ENCODE measurements at places on chromosomes 5 and 9.

DNA sequence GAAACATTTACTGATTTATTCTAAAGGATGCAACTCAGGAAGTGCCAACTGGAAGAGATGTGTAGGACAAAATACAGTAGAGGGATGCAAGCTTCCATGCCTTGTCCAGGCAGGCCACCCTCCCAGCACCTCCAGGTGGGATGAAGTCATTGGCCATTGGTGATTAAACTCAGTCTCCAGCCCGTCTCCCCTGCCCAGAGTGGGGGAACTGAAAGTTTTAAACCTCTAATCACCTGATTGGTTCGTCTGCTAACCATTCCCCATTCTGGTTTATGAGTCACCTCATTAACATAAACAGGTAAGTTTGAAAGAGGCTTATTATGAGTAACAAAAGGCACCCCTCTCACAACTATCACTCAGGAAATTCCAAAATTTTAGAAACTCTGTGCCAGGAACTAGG is 8.1 kb downstream of the TNFAIP8 start:
- H3K4me1 ChIP-seq = peaks cover 41% of the 10 kb centered on the region
- peaks cover 3% of the 10 kb centered on the region for H3K36me3 ChIP-seq
- no peak for DNase-seq

DNA sequence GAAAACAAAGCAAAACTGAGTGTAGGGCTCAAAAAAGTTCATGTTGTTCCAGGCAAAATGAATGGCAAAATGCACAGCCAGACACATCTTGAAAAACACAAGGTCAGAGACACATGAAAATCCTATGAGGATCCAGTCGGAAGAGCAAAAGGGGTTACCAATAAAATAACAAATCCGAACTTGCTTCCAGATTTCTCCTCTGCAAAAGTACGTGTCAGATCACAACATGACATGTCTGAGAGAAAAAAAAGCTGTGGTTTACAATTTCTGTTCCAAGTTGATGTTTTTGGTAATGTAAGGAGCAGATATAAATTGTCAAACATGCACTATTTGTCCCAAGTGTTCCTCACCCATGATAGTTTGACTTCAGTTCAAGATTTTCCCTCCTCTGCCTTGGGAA is 15.9 kb upstream of the ADAMTS16 start:
- no peak overlapping the region for H3K27ac ChIP-seq
- H3K4me1 ChIP-seq = no peaks in the 10 kb centered on the region
- DNase-seq = no peak
- peaks cover 2% of the 10 kb centered on the region for H3K27me3 ChIP-seq

DNA sequence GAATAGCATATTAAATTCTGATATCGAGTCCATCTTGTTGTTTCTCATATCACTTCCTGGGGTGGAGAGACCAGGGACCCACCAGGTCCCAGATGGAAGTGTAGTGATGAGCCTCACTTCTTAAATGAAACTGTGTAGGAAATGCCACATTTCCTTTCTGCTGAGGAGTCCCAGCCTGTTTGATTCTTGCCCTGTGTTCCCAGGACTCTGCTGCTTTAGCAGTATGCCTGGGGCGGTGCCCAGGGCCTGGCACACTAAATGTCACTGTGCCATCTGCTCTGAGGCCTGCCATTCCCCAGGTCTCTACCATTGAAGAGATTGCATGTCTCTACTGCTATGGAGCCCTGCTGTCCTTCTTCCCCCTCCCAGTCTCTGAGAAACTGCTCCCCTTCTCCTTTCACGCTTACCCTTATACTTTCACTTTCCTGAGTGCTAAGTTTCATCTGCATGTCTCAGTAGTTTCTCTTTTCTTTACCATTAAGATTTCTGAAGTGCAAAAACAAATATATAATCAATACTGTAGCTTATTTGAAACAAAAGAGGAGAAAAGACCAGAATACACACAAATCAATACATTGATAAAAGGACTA is 260.4 kb downstream of the GABRB2 start:
- H3K4me1 ChIP-seq = no peaks in the 10 kb centered on the region
- no peaks in the 10 kb centered on the region for H3K36me3 ChIP-seq
- H3K27me3 ChIP-seq = peaks cover 4% of the 10 kb centered on the region
- no peak for DNase-seq

GRCh38 chr9:127635201-127635735 is 23.2 kb downstream of the STXBP1 start:
- peaks cover 26% of the 10 kb centered on the region for H3K4me1 ChIP-seq
- no peak for DNase-seq
- no peak overlapping the region for H3K4me3 ChIP-seq
- no peak overlapping the region for H3K27ac ChIP-seq
- H3K36me3 ChIP-seq = no peaks in the 10 kb centered on the region

DNA sequence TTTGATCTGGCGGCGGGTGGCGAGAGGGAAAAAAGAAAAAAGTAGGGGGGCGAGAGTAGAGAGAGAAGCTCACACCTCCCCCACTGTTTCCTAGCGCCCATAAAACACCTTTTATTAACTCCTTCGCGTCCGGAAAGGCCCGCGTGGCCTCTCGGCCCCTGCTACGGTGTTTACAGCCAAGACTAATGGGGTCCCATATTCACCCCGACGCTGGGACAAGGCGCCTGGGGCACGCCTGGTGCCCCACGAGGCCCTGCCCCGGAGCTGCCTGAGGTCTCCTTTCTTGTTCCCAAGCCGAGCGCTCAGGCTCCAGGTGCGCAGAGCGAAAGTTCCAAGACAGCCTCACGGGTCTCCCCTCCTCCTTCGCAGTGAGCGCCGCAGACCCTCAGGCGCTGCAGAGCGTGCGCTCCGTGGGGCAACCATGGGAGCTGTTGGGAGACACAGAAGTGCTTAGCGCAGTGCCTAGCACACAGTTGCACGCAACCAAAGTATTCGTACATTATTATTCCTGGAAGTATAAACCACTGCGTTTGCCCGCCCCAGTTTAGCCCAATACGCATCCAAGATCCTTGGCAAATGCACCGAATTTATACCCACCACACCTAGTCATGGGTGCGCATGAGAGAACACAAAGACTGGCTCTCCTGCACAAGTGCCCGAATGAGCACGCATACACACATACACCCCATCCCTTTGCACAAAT is 4.3 kb downstream of the HAND1 start:
- DNase-seq = no peak
- H3K36me3 ChIP-seq = no peaks in the 10 kb centered on the region
- H3K4me3 ChIP-seq = peak overlapping the region; percentile 44
- peaks cover 14% of the 10 kb centered on the region for H3K4me1 ChIP-seq

DNA sequence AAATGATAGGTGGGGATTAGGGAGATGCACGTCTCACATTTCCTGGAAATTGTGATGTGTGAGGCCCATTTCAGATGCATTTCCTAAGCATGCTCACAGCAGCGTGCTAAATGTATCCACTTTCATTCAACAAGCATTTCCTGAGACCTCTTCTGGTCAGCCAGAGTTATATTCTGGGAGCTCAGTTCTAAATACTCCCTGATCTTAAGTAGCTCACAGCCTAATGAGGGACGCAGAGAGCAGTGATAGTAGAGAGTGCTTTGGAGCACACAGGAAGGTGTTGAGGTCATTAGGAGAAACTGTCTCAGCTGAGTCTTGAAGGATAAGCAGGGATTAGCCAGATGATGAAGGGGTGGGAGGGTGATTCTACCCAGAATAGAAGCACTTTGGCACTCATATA is 46.2 kb upstream of the FSD1L start:
- H3K4me3 ChIP-seq = no peak overlapping the region
- no peaks in the 10 kb centered on the region for H3K36me3 ChIP-seq
- no peak for DNase-seq
- no peaks in the 10 kb centered on the region for H3K27me3 ChIP-seq
- H3K4me1 ChIP-seq = peaks cover 23% of the 10 kb centered on the region

GRCh38 chr5:141521244-141521781 is 32.4 kb downstream of the PCDHGC5 start:
- peaks cover 59% of the 10 kb centered on the region for H3K36me3 ChIP-seq
- H3K27me3 ChIP-seq = no peaks in the 10 kb centered on the region
- H3K4me1 ChIP-seq = peaks cover 42% of the 10 kb centered on the region
- H3K4me3 ChIP-seq = no peak overlapping the region
- no peak for DNase-seq

DNA sequence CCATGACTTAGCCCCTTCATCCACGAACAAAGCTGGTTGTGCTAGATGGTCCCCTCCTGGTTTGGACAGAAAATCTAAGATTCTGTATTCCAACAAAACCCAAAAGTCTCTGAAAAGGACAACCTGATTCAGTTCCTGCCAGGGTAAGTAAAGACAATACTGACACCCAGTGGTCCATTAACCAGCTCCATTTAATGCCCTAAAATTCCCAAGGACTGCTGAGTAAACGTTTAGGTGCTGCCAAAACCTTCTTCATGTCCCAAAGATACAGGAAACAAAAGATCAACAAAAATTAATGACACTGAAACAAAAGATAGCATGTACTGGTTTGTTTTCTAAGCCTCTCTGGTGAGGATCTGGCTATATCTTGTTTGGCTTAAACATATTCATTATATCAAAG is 25.3 kb upstream of the PPP1R2B start:
- H3K4me3 ChIP-seq = no peak overlapping the region
- peaks cover 4% of the 10 kb centered on the region for H3K4me1 ChIP-seq
- no peak for DNase-seq
- no peaks in the 10 kb centered on the region for H3K36me3 ChIP-seq
- H3K27me3 ChIP-seq = peaks cover 5% of the 10 kb centered on the region
- no peak overlapping the region for H3K27ac ChIP-seq

GRCh38 chr9:20945269-20945668 is 86.2 kb downstream of the HACD4 start:
- H3K27me3 ChIP-seq = no peaks in the 10 kb centered on the region
- no peak overlapping the region for H3K27ac ChIP-seq
- peaks cover 8% of the 10 kb centered on the region for H3K4me1 ChIP-seq
- peaks cover 12% of the 10 kb centered on the region for H3K36me3 ChIP-seq
- no peak for DNase-seq

GRCh38 chr5:54120473-54120872 is 189.9 kb downstream of the ARL15 start:
- H3K27me3 ChIP-seq = no peaks in the 10 kb centered on the region
- H3K4me3 ChIP-seq = no peak overlapping the region
- H3K27ac ChIP-seq = no peak overlapping the region
- H3K36me3 ChIP-seq = no peaks in the 10 kb centered on the region
- DNase-seq = no peak
- H3K4me1 ChIP-seq = peaks cover 5% of the 10 kb centered on the region

DNA sequence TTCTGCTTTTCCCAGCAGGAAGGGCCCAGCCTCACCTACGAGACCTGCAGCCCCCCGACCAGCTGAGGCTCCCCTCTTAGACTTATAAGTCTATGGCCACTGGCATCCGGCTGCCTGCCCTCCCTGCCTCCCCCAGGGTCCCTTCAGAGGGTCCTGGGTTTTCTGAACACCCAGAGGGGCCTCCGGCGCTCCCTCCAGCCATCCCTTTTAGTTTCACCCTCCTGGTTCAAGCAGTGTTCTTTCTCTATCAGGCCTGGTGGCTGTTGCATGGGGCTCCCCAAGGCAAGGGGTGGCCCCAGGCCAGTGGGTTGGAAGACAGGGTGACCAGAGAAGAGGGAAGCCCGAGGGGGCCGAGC is 21.8 kb downstream of the GOLGA2 start:
- H3K4me3 ChIP-seq = no peak overlapping the region
- H3K27me3 ChIP-seq = no peaks in the 10 kb centered on the region
- peaks cover 9% of the 10 kb centered on the region for H3K36me3 ChIP-seq
- peaks cover 22% of the 10 kb centered on the region for H3K4me1 ChIP-seq

DNA sequence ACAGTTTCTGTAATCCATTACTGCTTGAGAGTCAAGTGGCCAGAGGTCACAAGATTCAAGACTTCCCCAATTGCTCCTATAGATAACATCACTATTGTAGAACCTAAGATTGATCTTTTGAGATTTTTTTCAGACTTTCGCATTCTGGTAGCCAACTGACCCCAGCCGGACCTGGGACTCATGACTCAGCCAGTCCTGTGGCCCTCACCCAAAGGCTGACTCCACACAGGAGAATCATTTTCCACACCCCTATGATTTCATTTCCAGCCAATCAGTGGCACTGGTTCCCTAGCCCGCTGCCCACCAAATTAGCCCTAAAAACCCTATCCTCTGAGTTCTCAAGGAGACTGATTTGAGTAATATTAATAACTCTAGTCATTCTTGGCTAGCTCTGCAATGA is 36.2 kb downstream of the TARS1 start:
- H3K36me3 ChIP-seq = peaks cover 62% of the 10 kb centered on the region
- no peak overlapping the region for H3K27ac ChIP-seq
- DNase-seq = no peak
- H3K4me3 ChIP-seq = no peak overlapping the region

- H3K27me3 ChIP-seq = no peaks in the 10 kb centered on the region
- no peak overlapping the region for H3K4me3 ChIP-seq
- peaks cover 24% of the 10 kb centered on the region for H3K4me1 ChIP-seq
Observed at GRCh38 chr5:126000507-126000906, 422.7 kb upstream of the GRAMD2B start.

DNA sequence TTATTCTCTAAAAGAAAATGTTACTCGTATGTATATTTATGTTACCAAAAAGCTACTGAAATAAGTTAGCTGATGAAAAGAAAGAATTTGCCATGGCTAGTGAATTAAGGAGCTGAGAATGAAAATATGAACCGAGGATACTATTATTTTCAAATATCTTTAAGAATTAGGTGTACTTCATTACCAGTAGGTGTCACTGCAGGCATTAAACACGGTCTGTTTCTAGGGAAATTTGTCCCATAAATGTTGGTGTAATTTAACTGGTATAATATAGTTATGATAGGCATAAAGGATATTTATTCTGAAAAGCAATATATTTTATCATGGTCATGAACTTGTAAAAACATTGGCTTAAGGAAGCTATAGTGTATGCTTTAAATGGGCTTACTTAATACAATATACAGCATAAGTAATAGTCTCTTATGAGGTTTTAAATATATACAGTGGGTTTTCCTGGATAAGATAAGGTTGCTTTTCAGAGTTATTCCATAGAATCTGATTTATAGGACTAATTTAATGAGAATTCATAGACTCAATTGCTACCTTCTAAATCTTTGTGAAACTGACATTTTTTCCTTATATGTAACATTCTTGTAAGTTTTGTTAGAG is 72.4 kb upstream of the MPDZ start:
- no peak for DNase-seq
- no peaks in the 10 kb centered on the region for H3K27me3 ChIP-seq
- H3K4me1 ChIP-seq = peaks cover 3% of the 10 kb centered on the region
- no peak overlapping the region for H3K27ac ChIP-seq
- H3K4me3 ChIP-seq = no peak overlapping the region

- H3K4me1 ChIP-seq = peaks cover 24% of the 10 kb centered on the region
- no peak overlapping the region for H3K27ac ChIP-seq
Observed at GRCh38 chr5:172870291-172870714, 36.3 kb downstream of the ERGIC1 start.

DNA sequence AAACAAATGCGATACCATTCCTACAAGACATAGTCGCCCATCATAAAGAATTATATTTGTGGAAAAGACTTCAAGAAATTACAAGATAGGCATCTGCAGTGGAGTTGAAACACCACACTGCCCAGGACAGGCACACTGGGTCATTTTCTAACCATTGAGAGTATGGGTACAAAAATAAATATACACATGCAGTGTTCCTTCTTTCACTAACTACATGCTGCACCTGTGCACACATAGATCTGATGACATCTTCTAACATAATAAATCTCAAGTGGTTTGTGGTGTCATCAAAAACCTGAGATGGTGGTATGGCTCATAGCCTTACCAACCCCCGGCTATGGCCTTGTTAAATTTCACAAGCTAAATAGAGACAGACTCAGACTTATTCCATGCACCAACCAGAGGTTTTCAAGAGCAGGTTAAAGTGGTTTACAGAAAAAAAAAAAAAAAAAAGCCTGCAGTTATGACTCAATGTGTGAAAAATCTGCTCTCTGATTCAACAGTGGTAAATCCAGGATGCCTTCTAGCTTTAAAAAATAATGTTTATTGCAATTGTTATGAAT is 12.4 kb upstream of the NFIB start:
- H3K27ac ChIP-seq = no peak overlapping the region
- DNase-seq = no peak
- peaks cover 9% of the 10 kb centered on the region for H3K4me1 ChIP-seq
- peaks cover 5% of the 10 kb centered on the region for H3K27me3 ChIP-seq
